Lung microvascular endothelial cell (primary cell): ENCODE measurements at places on chromosomes 13 and 19.
A peak's percentile ranks its signal among the peaks of the same experiment; 100 is the strongest.

- no peak for DNase-seq
Observed at GRCh38 chr19:926589-927350, 935 bp downstream of the ARID3A start.

DNA sequence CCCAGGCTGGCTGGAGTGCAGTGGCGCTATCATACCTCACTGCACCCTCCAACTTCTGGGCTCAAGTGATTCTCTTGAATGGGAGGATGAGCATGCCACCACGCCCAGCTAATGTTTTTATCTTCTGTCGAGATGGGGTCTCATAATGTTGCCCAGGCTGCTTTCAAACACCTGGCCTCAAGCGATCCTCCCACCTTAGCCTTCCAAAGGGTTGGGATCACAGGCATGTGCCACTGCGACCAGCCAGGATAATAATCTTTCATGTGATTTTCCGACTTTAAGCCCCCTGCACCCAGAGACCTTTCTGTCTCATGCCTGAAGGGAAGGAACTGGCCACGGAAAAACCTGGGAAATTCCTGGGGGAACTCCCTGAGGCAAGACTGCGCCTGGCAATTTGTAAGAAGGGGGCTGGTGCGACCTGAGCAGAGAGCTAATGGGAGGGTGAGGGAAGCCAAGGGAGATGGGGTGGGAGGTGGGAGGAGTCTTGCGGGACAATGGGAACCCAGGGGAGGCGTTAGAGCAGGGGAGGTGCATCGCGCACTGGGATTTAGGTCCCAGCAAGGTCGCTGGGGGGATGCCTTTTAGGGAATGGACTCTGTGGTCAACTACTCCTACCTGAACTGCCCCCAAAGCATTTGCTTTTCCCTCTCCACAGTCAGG, 1.2 kb upstream of the CCDC124 start:
- no peak for DNase-seq

DNA sequence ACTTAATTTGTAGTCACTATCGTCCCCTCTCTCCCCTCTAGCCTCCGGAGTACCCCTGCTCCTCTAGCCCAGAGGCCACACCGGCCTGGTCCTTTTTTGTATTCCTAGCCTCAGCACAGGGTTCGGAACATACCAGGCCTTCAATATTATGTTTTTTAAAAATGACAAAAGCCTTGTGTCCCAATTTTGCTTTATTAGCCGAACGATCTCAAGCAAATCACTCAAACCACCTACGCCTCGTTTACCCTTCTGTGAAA, 463 bp upstream of the POMP start:
- no peak for DNase-seq

- DNase-seq = no peak
Observed at GRCh38 chr13:27523346-27524073, 73.1 kb upstream of the MTIF3 start.

GRCh38 chr13:36418022-36418805, 14.1 kb upstream of the CCNA1 start:
- DNase-seq = no peak

GRCh38 chr13:103694033-103694432, 627.8 kb upstream of the SLC10A2 start:
- no peak for DNase-seq

- no peak for DNase-seq
Observed at GRCh38 chr13:43510956-43511901, 275.5 kb downstream of the ENOX1 start.

- DNase-seq = no peak
Observed at GRCh38 chr19:29680447-29680846, 15.2 kb downstream of the PLEKHF1 start.

DNA sequence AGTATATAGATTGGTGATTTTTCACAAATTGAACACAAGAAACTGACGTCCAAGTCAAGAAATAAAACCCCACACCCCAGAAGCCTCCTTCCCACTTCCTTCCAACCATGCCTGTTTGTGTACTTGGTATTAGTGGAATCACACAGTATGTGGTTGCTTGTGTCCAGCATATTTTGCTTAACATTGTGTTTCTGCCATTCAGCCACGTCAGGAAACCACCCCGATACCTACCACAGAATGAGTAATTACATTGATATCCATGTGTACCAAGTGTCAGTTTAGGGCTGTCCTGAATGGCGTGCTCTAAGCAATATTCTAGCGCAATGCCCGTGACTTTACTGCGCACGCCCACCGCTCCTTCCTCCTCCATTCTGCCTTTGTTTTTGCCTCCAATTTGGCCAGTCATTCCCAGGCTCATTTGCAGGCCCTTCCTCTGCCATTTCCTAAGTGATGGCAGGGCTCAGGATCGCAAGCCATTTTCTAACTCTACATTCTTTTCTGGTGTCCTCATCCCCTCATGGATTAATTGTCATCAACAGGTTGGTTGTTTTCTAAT, 25.9 kb upstream of the MPHOSPH8 start:
- no peak for DNase-seq

DNA sequence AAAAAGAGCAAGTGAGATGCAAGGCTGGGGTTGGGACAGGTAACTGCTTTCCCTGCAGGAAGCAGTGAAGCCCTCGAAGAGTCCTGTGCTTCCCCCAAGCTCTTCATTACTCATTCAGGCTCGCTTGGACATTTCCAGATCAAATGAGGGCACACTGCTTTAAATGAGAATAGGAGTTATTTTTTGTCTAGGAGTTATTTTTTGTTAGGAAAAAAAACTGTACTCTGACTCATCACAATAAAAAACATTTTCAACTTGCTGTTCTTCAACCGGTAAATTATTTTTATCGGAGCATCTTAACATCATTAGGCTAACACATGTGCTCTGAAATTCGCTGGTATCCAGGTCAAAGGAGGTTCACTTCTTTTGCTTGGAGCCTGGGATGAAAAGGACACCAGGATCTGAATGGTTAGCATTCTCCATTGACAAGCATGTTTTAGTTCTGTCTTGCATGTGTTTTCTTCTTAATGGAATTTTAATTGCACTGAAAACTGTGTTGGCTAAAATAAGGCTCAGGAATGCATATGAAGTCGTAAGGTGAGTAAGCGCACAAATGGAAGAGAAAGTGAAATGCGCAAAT, 80.7 kb upstream of the STK24 start:
- no peak for DNase-seq

DNA sequence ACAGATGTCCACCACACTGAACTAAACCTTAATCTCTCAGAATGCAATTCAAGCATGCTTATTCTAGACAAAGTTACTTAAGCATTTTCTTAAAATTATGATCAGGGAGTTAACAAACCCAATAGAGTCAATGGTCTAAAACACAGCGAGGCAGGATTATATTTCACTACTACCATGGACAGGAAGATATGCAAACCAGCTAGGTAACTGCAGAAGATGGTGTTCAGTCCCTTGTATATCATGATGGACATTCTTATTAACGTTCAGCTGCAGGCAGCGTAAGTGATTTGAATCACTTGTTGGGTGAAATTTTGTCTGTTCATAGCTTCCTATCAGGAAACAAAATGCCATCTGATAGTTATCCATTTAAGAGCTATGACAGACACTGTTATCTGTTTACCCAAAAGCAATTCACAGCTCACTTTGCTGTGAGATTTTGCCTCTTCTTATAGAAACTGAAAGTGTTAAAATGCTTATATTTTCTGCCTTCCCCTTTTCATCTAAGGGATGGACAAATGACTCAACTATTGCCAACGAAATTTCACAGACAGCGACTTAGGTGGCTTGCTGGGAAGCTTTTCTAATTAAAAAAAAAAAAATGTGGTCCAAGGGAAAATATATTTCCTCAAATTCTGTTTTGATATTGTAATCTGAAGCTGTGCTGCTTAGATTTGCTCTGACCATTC, 591.9 kb downstream of the DACH1 start:
- DNase-seq = no peak

DNA sequence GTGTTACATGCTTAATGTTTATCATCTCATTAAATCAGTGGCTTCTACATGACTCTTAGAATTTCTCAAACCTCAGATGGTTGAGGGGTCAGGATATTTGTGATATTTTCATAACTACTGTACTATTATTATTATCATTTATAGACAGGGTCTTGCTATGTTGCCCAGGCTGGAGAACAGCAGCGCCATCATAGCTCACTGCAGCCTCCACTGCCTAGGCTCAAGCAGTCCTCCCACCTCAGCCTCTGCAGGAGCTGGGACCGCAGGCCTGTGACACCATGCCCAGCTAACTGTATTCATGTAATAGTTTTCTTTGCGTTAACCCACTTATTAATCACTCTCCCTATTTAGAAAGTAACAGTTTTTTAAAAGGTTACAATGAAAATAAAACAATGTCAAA, 9.5 kb downstream of the IER2 start:
- DNase-seq = no peak

- no peak for DNase-seq
Observed at GRCh38 chr13:38535261-38535660, 151.6 kb upstream of the FREM2 start.

DNA sequence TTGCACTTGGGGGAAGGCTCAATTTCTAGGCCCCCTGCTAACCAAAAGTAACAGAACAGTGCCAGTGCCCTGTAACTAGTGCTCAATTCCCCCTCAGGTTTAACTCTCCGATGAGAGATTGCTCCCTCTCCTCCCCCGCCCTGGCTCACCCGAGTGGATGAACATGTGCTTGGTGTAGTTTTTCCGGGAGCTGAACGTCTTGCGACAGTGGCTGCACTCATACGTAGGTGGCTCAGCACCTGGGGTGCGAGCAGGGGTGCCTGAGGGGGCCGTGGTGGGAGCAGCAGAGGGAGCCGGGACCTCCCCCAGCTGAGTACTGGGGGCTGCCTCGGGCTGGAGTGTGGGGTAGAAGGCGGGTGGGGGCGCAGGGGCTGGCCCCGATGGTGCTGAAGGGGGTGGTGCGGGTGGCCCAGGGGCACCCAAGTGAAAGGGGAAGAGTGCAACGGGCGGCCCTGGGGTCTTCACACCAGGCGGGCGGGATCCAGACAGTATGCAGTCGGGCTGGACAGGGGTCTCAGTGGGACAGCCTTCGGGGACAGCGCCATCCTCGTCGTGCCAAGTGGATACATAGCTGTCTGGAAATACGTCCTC, 3.3 kb downstream of the ZBTB45 start:
- no peak for DNase-seq

DNA sequence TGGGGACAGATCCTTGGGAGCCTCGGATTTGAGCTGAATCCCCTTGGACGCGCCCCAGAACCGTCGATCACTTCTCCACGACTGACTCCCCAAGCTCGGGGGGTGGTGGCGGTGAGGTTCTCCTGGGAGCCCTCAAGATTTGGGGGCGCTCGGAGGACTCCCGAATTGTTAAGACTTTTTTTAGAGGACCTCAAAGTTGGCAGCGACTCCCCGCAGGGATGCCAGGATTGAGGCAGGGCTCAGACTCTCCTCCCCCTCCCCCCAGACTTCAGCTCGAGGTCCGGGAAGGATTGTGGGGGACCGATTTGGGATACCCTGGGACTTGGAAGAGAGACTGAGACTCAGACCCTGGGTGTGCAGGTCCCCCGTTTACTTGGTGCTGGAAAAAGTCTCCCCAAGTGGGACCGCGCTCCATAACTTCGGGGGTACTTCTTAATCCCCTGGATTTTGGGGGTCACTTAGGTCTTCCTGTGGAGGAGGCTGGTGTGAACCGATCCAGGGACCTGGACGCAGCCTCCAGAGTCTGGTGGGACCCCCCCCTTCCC, 665 bp downstream of the VASP start:
- peak; percentile 35 for DNase-seq

DNA sequence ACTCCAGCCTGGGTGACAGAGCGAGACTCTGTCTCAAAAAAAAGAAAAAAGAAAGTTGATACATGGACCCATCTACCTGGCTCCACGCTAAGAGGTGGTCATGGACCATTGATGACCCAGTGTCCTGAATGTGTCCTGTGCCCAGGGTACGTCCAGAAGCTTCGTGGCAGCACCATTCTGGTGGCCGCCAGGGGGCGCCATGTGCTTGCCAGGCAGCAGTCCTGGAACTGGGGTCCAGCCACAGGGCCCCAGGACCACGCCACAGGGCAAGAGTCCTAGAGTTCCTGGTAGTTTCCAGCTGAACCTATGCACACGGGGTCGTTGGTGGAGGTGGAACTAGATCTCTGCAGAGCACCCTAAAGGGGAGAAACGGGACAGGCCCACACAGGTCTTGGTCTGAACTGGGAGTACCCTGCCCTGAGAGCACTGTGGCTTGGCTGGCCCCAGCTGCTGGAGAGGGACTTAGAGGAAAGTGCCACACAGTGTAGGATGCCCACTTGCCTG, 19.9 kb upstream of the FBXO27 start:
- DNase-seq = peak; percentile 65

GRCh38 chr19:2344381-2344870, 15.6 kb upstream of the TMPRSS9 start:
- DNase-seq = no peak

DNA sequence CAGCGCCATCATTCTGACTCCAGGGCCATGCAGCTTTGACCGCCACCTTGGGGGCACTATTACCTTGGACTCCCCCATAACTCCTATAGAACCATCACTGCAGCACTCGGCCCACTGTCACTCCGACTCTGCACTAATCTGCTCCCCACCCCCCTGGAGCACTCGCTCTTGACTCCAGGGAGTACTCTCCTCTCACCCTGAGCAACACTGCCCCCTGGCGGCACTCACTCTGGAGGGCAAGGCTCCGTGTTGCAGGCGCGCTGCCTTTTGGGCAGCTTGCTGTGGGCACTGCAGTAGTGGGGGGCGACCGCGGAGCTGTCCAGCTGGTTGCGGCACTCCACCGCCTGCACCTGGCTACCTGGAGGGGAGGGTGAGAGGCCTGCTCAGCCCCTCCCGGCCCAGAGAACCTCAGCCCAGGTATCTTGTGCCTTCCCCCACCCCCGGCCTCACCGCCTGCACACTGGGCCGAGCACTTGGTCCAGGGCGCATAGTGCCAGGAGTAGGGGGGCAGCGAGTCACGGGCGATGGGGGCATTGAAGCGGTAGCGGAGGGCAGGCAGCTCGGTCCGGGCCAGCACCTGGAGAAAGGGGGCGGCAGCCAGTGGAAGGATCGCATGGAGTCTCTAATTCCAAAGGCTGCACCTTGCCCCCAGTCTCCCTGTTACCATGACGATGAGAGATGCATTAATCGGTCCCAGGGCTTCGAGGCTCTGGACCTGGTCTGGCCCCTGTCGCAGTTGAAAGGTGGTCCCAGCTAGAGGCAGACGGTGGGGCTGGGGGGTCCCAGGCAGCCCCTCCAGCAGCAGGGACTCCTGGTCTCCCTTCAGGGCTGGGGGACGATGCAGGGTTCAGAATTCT, 8.9 kb upstream of the MYO1F start:
- peak; percentile 37 for DNase-seq

GRCh38 chr13:114035583-114036531, 62.0 kb upstream of the C13orf46 start:
- peak; percentile 50 for DNase-seq
